Myocyte (in vitro differentiated cells): ENCODE measurements at places on chromosomes 12 and 14. TPM values are rescaled to one million over a fixed set of nuclear protein-coding genes. Genes with fewer than 3 reads are reported as not detected.

DNA sequence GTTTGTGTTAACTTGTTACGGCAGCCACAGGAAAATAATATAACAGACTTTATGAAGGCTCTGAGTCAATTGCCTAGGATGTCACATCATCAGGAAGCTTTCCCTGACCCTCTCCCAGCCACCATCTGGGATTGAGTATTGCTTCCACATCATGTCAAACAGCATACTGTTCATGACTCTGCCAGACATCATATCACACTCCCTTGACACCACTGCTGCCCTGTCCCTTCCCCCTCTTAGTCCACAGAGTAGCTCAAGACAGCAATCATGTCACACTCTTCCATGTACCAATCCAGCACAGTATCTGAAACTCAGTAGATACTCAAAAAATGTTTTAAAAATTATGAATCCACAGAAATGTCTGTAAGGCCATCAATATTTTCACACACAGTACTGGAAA lies 168.0 kb downstream of the PIK3C2G start:
- no peak for DNase-seq

DNA sequence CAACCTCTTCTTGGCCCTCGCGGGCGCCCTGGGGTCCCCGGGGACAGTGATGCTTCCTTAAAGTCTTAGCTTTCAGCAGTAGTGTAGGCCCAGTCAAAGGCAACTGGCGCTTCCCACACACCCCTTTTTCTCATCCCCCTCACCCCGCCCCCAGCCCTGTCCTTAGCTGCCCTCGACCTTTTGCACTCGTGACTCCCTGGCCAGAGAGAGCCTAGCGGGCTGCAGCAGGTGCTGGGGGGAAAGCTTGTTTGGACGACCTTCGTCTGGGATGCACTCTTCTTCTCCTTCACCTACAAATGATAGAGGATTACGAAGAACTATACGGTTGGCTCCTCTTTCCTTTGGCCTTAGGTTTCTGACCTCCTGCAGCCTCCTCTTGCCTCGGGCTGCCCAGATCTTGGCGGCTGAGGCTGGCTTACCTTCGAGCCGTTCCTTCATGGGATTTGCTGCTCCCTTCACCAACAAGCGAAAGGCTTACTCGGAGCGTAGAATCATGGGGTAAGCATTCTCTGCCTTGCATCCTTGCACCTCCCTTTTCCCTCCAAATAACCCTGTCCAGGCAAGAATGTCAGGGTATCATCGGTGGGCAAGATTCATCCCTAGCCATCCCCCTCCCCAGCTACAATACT lies 815 bp downstream of the COQ10A start:
- peak; percentile 60 for DNase-seq

DNA sequence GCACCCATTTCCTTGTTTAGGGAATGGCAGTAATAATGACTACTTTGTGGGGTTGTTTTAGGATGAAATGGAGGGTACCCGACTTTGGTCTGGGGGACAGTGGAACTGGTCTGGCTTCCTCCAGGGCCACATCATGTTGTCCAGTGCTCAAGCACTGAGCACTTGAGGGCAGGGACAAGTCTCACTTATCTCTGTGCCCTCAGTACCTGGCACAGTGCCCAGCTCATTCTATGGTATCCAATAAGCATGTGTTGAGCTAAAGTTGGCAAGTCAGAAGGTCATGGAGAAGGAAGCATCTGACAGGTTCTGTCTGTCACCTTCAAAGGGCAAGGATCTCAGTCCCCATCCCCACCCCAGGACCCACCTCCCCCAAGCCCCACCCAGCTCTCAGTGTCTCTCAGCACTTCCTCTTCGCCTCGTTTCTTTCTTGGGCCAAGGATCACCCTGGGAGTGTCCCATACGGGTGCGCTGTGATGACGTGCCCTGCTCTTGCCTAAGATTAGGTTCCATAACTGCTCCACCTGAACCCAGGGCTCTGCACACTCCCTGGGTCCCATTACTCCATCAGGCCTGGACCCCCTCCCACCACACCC lies 24.3 kb upstream of the TMEM106C start:
- DNase-seq = no peak

Gene CNTN1
- total RNA-seq = not detected in 2 replicates
